Right lobe of liver (tissue), 6 donors: ENCODE measurements at places on chromosomes 3 and 15. TPM values are rescaled to one million over a fixed set of nuclear protein-coding genes. Genes with fewer than 3 reads are reported as not detected.

DNA sequence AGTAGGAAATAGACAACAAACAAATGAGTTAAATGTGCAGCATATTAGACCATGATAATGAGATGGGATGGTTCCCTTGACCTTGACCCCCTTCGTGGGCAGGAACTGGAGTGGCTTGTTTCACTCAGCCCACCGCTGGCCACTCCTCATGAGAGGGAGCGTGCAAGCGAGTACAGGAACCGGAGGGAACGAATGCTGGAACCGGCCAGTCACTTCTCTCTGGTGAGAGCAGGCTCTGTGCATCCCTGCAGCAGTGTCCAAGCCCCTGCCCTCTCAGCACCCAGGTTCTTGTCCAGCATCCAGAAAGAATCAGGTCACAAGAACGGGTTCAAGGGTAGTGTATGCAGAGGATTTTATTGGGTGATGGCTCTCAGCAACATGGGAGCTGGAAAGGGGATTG lies 17.2 kb upstream of the IREB2 start:
- H3K36me3 ChIP-seq = no peaks in the 10 kb centered on the region
- H3K27me3 ChIP-seq = no peaks in the 10 kb centered on the region
- no peaks in the 10 kb centered on the region for H3K4me1 ChIP-seq

DNA sequence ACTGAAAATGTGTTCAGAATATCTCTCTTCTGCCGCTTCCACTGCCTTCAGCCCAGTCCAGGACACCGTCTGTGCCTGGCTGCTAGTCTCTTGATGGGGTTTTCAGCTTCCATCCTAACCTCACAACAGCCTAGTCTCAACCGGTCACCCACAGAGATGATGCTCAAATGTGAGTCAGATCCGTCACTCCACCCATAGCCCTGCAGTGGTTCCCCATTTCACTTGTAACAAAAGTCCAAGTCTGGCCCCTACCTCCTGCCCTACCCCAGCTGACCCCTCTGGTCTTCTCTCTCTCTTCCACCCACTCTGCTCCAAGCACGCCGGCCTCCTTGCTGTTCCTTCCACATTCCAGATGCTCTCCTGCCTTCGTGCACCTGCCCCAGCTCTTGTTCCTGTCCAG lies 68.1 kb downstream of the PPARG start:
- no peak overlapping the region for H3K27ac ChIP-seq
- no peak overlapping the region for H3K4me3 ChIP-seq

The STAB1 gene
- 268 TPM for total RNA-seq

GRCh38 chr3:55333923-55334322 lies 153.2 kb downstream of the WNT5A start:
- no peaks in the 10 kb centered on the region for H3K4me1 ChIP-seq
- H3K27me3 ChIP-seq = no peaks in the 10 kb centered on the region
- no peak overlapping the region for H3K4me3 ChIP-seq
- H3K27ac ChIP-seq = no peak overlapping the region
- H3K36me3 ChIP-seq = no peaks in the 10 kb centered on the region
- DNase-seq = no peak
